Pulmonary artery endothelial cell (primary cell): ENCODE measurements at places on chromosomes 6 and 20. TPM values are rescaled to one million over a fixed set of nuclear protein-coding genes. Genes with fewer than 3 reads are reported as not detected.

Gene MLN
- total RNA-seq: not detected in 2 replicates

Gene KIF25
- total RNA-seq: not detected in 2 replicates

Gene ZNF165
- total RNA-seq: 0.33 and 0.35 TPM in 2 replicates

Gene ROS1
- not detected in 2 replicates for total RNA-seq

Gene PARD6B
- 0.13 and 0.14 TPM in 2 replicates for total RNA-seq

Gene OLIG3
- not detected in 2 replicates for total RNA-seq

Gene ENPP3
- under 0.01 and 0.04 TPM in 2 replicates for total RNA-seq

Gene WFDC5
- total RNA-seq: not detected in 2 replicates

Gene CPNE5
- total RNA-seq: 6.9 and 7.5 TPM in 2 replicates
